ENCODE measurements at places on chromosomes 2 and 18.

- DNase-seq, result no peak
Observed at GRCh38 chr2:47438783-47439182, 35.8 kb downstream of the MSH2 start.

DNA sequence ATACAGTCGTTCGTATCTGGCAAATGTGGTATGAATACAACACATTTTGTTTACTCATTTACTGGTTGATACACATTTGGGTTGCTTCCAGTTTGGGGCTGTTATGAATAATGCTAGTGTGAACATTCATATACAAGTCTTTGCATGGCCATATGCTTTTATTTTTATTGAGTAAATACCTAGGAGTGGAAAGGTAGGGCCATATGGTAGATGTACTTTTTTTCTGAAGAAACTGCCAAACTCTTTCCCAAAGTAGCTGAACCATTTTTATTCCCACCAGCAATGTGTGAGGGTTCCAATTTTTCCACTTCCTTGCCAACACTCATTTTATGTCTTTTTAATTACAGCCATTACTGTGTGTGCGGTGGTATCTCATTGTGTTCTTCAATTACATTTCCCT lies 496.2 kb upstream of the NRXN1 start:
- no peak for DNase-seq

DNA sequence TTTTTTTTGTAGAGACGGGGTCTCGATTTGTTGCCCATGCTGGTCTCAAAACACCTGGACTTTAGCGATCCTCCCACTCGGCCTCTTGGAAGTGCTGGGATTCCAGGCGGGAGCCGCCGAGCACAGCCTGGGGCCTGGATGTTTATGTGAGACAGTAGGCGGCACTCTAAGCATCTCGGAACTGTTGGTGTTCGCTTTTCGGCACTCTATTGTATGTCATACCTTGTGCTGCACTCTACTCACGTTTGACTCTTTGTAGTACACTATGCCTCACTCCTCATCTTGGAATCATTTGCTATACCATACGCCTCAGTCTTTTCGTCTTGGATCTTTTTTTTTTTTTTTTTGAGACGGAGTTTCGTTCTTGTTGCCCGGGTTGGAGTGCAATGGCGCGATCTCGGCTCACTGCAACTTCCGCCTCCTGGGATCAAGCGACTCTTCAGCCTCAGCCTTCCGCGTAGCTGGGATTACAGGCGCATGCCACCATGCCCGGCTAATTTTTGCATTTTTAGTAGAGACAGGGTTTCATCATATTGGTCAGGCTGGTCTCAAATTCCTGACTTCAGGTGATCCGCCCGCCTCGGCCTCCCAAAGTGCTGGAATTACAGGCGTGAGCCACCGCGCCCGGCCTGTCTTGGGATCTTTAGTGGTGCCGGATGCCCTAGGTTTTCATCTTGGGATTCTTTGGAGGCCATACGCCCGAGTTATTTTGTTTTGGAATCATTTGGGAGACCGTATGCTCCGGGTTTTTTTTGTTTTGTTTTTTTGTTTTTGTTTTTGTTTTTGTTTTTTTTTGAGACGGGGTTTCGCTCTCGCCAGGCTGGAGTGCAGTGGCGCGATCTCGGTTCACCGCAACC lies 24.2 kb upstream of the ZDBF2 start:
- DNase-seq, result no peak

GRCh38 chr2:210476194-210477128 lies at the start of gene LANCL1:
Gene LANCL1 (minus strand): TSS chr2:210476759. CDS start chr2:210476396, 363 bp downstream.
- DNase-seq, result peak; percentile 86

GRCh38 chr2:52852006-52852405 lies 915.6 kb upstream of the CHAC2 start:
- no peak for DNase-seq

GRCh38 chr2:207224791-207225482 lies 59.2 kb upstream of the KLF7 start:
- DNase-seq, result no peak

- DNase-seq, result no peak
Observed at GRCh38 chr18:69720422-69720821, 227.3 kb downstream of the CD226 start.

DNA sequence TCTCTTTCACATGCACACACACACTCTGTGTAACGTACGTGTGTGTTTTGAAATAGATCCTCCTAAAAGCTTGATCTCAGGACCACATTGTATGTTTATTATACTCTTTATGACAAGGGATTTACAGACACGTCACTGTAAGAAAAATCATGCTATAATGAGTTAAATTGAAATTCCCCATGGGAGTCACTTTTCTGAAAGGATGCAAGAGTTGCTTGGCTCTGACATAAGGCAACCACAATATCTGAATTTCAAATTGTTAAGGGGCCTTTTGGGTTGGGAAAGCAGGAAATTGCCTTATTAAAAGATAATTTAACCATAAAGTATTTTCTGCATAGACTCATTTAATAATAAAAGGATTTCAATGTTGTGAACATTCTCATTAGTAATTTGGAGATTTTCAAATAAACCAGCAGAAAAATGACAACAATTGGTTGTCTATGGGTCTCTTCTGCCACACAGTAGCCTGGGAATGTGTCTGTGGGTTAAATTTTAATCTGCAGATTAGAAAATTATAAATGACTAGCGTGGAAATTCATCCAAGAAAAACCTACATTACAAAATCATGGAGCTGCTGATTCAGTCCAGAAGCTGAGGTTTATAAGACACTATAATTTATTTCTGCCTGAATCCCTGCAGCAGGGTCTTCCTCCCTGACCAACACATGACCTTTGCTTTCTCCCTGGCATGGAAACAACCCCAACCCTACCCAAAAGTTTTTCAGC lies 75.9 kb upstream of the PID1 start:
- DNase-seq, result no peak

DNA sequence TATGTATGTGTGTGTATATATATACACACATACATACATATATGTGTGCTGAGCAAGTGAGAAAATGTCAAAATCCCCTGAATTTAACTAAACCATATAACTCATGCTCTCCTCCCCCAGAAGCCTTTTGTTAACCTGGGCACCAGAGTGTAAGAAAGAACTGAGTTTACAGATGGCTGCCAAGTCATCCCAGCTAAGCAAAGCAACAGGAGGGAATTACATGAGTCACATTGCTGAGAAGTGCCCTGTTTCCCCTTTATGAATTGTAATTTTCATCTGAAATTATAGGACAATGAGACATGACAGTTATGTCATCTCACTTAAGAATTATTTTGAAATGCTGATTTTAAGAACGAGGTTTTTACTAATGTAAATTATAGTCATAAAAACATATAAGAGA lies 29.9 kb downstream of the SCN7A start:
- DNase-seq, result no peak

DNA sequence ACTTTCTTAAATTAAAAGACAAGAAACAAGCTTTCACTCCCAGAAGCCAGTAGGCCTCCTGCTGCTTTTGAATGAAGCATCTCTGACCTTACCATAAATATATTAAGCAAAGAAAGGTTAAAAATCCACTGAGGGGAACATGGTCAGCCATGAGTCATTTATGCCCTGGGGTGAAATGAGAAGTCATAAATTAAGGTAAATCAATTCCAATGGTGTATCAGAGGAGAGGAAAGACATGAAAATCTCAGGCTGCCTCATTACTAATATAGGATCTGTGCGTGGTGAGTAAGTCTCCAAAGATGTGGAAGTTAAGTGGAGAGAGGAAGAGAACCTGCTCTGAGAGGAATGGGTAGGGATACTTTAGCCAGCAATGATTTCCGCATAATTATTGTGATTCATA lies 292.3 kb upstream of the CHAC2 start:
- DNase-seq, result no peak

DNA sequence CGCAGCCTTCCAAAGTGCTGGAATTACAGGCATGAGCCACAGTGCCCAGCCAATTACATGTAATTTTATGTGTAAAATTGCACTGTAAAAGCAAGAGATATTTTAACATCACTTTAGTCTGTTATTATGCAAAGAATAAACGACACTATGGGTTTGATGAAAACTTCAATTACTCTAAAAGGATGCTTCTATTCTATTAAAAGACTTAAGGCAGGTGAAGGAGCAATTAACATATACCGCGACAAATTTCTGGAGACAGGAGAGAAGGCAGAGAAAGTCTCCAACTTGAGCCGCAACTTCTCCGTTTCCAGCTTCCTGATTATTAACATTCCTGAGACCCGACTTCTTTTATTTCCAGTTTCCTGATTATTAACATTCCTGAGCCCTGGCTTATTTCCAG lies 53.7 kb downstream of the FAM210A start:
- DNase-seq, result no peak

DNA sequence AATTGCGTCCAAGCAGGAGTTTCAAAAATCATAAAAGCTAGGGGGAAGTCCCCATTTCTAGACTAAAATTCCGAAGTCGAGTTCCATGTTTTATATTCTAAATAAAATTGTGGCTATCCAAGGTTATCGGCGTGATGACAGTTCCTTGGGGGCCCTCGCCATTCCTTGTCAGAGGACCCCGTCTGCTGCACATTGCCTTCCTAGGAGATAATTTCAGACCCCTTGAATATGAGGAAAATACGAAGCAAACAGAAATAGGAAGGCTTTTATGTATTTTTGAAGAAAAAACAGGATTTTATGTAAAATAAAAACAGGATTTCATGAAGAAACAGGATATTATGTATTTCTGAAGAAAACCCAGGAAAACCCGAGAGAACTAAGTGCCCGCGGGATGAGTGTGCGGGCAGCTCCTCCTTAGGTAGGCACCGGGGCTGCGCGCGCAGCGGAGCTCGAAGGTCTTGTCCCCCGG lies 465 bp upstream of the PLEKHA3 start:
- DNase-seq, result no peak

GRCh38 chr2:158211502-158211901 lies 109.8 kb downstream of the UPP2 start:
- no peak for DNase-seq

- DNase-seq, result peak; percentile 56
Observed at GRCh38 chr2:95115418-95115817, 6.2 kb downstream of the MRPS5 start.

DNA sequence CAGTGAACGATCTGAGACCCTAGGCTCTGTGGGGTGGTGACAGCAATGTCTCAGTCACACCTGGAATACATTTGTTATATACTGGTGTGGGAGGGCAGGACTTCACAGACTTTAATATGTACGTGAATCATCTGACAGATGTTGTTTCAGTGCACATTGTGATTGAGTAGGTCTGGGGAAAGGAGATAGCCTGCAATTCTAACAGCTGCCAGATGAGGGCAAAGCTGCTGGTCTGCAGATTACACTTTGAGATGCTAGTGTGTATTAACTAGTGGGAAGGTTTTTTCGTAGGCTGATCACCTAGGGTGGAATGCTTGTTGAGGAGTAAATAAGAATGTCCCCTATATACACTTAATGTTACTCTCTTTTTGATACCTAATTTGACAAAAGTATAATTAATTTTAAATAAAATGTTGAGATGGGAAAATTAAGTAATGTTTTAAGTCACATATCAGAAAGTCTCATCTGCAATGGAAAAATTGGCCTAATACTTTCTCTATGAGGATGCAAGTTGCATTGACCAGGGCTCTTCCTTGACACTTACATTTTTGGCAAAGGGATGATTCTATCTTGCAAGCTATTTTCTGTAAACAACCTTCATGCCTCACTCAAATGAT lies 496.9 kb upstream of the HNMT start:
- no peak for DNase-seq

- no peak for DNase-seq
Observed at GRCh38 chr2:125959047-125959446, 696.9 kb upstream of the GYPC start.

- DNase-seq, result no peak
Observed at GRCh38 chr18:27198036-27198435, 12.9 kb upstream of the CHST9 start.

GRCh38 chr2:152405206-152406118 lies 70.5 kb downstream of the FMNL2 start:
- DNase-seq, result peak; percentile 56

DNA sequence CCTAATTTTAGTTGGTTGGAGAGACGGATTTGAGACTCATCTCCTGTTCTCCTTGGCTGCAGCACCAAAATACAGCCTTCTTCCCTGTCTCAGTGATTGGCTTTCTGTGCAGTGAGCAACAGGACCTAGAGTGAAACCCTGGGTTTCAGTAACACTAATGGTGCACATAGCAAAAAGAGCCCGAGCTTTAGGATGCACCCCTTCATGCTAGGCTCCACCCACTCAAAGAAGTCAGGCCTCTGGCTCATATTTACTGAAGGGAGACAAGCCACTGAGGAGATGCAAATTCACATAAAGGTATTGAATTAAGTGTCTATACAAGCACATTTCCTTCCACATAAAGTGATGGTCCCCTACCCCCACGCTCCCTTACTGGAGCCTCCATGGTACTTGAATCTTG lies 131.9 kb upstream of the CHAC2 start:
- DNase-seq, result no peak

DNA sequence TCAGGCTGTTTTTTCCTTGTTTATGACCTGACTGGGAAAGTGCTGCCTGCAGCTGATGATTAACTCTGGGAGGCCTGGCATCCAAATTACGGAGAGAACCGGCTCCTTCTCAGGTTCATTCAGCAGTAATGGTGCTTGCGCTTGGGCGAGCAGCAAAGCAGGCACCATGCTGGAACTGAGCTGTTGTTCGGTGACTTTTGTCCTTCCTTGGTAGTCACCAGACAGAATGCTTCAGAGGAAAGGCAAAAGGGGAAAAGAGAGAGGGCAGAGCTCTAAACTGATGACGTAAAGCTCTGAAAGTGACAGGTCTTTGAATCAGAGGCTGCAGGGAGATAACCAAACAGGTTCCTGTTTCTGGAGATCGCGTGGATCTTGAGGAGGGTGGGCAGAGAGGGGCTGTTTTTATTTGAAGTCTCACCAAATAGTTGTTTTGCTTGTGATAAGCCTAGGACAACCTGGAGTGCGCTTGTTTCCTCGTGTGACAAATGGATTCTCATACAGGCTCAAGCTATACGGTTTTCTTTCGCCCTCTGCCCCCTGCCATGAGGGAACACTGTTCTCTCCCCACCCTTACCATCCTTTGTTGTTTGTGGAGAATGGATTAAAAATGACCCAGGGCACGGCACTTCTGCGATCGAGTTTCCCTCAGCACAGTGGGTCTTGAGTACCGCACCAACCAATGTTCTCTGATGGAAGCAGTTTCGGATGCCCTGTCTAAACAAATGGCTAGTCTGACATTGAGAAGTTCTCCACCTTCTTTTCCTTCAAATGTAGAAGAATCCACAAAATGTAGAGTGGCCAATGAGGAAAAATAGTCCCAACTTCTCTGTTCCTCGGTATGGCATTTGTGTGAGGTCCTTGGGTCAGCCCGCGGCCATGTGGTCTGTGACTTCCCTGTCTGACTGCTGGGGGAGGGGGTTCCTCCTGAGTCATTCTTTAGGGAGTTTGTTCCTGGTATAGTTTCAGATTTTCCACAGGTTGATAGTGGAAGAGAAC lies 1.3 kb downstream of the RASGRP3 start:
- DNase-seq, result no peak

- DNase-seq, result no peak
Observed at GRCh38 chr2:232926431-232926939, 56.4 kb downstream of the SNORC start.

GRCh38 chr2:194616334-194616733 lies 1040.7 kb upstream of the SLC39A10 start:
- no peak for DNase-seq

All from SW 1271 (cell line).